ENCODE measurements at places on chromosomes 11 and 22.

- no peak for DNase-seq
Measured at GRCh38 chr11:61881397-61881796, 9.9 kb downstream of the FADS3 start.

GRCh38 chr11:61701242-61701886 is 21.2 kb downstream of the DAGLA start:
- DNase-seq, result peak; percentile 27

- no peak for DNase-seq
Measured at GRCh38 chr11:113971506-113972195, 3.3 kb upstream of the HTR3A start.

- DNase-seq, result no peak
Measured at GRCh38 chr11:103631841-103632240, 404.6 kb upstream of the DDI1 start.

GRCh38 chr11:31620434-31620833 is 110.9 kb downstream of the ELP4 start:
- DNase-seq, result no peak

- no peak for DNase-seq
Measured at GRCh38 chr11:33044285-33044756, 4.9 kb downstream of the TCP11L1 start.

- no peak for DNase-seq
Measured at GRCh38 chr11:34268906-34269430, 88.8 kb downstream of the ABTB2 start.

- no peak for DNase-seq
Measured at GRCh38 chr11:114614127-114614720, 18.6 kb upstream of the NXPE4 start.

GRCh38 chr11:80495116-80495515 is 1054.3 kb upstream of the TENM4 start:
- DNase-seq, result no peak

DNA sequence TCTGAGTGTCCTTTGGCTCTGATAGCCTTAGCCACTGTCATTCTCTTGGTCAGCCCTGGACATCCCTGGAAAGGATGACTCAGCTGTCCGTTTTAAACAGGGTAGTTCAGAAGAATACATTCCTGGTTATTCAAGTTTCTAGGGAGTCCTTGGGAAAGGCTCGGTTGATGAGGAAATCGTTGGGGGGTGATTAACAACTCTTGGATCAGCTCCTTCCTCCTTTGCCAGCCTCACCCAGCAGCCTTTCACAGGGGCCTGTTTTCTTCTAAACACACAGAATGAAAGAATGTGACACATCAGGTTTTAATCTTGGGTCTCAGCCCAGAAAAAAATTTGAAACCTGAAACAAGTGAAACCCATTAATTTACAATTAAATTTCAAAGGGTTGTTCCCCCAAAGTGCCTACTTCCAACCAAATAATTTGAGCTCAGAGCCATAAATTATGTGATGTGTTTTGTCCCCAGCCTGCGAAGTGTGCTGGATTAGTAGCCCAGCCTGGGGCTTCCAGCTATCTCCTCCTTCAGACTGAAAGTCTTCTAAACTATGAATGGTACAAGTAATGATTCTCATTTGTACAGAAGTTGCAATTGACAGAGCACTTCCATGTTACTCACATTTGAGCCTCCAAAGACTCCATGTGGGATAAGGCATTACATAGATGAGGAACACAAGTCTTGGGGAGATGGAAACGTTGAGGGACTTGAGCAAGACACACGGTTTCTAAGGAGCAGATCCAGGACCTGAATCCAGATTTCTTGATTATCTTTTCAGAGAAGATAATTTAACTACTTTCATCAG is 19.3 kb upstream of the MRGPRX2 start:
- DNase-seq, result no peak

- no peak for DNase-seq
Measured at GRCh38 chr11:78783301-78783700, 208.6 kb upstream of the NARS2 start.

DNA sequence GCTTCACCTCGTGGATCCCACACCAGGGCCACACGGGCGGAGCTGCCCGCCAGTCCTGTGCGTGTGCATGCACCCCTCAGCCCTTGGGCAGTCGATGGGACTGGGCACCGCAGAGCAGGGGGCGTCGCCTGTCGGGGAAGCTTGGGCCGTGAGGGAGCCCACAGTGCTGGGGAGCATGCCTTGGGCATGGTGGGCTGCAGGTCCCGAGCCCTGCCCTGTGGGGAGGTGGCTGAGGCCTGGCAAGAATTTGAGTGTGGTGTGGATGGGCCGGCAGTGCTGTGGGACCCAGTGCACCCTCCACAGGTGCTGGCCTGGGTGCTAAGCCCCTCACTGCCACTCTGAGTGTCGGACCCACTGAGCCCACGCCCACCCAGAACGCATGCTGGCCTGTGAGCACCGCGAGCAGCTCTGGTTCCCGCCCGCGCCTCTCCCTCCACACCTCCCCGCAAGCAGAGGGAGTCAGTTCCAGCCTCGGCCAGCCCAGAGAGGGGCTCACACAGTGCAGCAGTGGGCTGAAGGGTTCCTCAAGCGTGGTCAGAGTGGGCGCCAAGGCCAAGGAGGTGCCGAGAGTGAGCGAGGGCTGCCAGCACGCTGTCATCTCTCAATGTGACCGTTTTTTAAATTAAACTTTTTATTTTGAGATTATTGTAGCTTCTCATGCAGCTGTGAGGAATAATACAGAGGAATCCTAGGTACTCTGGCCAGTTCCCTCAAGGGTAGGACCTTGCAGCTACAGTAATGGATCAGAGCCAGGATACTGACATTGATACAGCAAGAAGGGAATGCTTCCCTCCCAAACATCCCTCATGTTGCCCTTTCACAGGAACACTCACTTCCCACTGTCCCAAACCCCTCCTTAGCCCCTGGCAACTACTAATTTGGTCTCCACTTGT is 127.7 kb downstream of the CRYBB2 start:
- no peak for DNase-seq

GRCh38 chr11:74776546-74776945 is 27.9 kb downstream of the RNF169 start:
- DNase-seq, result no peak

GRCh38 chr11:554428-555226 is 5.9 kb downstream of the LMNTD2 start:
- DNase-seq, result peak; percentile 72

DNA sequence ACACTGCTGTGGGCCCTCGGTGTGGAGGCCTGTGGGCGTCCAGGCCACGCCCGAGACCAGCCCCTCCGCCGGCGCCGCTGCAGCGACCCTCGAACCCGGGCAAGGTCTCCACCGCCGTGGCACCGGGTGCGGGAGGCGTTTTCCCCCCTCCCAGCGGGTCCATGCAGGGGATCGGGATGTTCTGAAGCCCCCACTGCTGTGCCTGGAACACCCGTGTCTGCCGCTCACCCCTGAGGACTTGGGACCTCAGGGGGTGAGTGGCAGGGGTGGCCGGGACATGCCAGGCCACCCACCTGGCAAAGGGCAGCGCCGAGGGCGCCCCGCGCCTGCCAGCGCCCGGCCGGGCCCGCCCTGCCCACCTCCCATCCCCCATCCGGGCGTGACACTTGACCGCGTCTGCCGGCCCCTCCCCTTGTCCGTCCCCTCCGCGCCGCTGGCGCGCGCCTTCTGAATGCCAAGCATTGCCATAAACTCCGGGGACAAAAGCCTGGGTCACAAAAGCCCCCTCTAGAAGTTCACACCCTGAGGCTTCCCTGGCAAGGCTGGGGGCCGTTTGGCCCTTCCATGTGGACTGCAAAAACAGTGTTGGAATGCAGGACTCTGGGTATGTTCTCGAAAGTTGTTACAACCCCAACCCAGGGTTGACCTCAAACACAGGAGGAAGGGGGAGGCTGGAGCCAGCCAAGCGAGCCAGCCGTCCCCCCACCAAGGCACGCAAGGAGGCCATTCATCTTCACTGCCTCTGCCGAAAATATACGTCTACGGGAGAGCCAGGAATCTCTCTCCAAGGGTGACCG is 819 bp upstream of the KCNQ1OT1 start:
- DNase-seq, result peak; percentile 29

DNA sequence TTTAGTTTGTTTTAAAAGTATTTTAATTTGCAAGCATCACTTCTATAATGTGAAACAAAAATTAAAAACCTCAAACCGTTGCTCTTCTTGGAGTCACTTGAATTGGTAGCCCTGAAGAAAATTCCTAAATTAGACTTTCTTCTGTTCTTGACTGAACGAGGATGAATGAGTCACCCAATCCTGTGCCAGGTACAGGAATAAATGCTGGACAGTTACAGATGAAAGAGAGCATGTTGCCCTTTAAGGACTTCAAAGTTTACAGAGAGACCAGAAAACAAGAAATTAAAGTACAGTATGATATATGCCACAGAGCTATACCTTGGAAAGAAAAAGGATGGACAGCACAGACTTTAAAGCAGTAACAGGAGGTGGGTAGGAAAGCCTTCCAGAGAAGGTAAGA is 41.3 kb upstream of the CXCR5 start:
- no peak for DNase-seq

- peak; percentile 44 for DNase-seq
Measured at GRCh38 chr11:57793351-57794115, 31.9 kb downstream of the CTNND1 start.

- DNase-seq, result no peak
Measured at GRCh38 chr11:94782446-94782845, 14.3 kb downstream of the AMOTL1 start.

- peak; percentile 90 for DNase-seq
Measured at GRCh38 chr11:65419772-65420481, 2.7 kb upstream of the NEAT1 start.

- no peak for DNase-seq
Measured at GRCh38 chr11:27703481-27703880, 3.2 kb upstream of the BDNF start.

DNA sequence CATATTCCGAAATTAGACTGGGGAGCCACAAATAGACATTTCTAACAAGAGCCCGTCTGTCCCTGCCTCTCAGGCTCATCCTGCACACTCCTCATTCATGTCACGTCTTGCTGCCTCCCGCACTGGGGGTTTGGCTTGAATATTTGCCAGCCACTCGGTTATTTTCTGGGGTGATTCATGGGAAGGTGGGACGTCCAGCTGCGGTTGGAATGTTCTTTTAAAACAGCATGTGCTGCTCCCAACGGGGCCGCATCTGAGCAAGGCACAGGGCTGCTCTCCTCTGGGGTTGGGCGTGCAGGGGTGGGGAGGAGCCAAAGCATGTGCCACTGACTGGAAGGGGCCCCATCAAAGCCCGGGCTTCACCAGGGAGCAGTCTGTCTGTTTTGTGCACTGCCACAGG is 25.9 kb upstream of the SLC5A4 start:
- DNase-seq, result no peak

- DNase-seq, result no peak
Measured at GRCh38 chr11:2472428-2473186, 27.8 kb downstream of the KCNQ1 start.

DNA sequence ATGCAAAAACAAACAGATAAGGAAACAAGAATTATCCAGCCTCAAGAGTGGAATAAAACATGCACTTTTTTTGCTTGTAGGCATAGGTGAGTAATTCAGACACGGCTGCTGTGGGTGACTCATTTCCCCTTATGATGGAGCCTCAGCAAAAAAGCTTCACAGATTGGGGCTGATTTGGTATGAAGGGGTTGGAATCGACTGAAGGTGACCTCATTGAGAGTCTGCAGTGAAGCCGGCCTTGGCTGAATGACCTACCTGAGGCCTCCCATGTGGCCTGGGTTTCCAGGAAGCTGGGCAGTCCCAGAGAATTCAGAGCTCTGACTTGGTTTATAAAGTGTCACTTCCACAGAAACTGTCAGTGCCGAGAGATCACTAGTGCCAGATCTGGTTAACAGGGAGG is 34.2 kb upstream of the VPREB1 start:
- DNase-seq, result no peak

- DNase-seq, result no peak
Measured at GRCh38 chr11:13277768-13278608, at the start of gene BMAL1. Gene BMAL1, plus strand, starts transcription at chr11:13277790. Its CDS starts 76,519 bp downstream, at chr11:13354309.

- no peak for DNase-seq
Measured at GRCh38 chr11:103413266-103413888, 304.2 kb downstream of the DYNC2H1 start.

GRCh38 chr11:35815556-35816315 is 128.1 kb upstream of the LDLRAD3 start:
- DNase-seq, result no peak

- no peak for DNase-seq
Measured at GRCh38 chr11:126202646-126203359, 8.6 kb downstream of the RPUSD4 start.

GRCh38 chr22:31082606-31083376 is 1.7 kb downstream of the SMTN start:
- peak; percentile 81 for DNase-seq

GRCh38 chr11:82989628-82990404 is 81.9 kb downstream of the RAB30 start:
- peak; percentile 8 for DNase-seq

DNA sequence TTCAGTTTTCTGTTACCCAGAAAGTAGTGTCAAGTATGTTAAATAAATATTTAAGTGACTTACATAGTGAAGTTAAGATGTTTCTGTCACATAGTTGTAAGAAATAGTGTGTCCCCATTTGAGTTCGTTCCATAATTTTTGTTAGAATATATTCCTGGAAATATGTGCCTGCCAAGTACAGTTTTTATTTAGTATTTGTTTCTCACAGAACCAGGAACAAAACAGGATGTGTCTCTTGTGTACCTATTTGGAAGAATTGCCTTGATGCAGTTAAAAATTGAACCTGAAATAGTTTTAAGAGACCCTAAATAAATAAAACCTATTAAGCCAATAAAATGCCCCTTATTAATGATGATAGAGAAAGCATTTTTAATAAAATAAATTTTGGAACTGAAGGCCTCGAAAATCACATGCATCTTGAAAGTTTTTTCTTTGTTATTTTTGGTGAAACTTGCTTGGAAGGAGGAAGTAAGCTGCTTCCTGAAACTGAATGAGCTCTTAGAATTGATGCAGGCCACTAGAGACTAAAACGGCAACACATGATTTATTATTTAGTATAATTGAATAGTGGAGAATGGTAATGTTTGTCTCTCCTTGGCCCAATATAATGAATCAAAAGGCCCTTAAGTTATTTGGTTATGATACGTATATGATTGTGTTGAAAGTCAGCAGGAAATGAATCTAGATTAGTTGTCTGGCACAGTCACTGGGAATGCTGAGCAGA is 55.9 kb downstream of the SWAP70 start:
- DNase-seq, result peak; percentile 96

- no peak for DNase-seq
Measured at GRCh38 chr11:104918113-104918824, 20.0 kb upstream of the CASP12 start.

DNA sequence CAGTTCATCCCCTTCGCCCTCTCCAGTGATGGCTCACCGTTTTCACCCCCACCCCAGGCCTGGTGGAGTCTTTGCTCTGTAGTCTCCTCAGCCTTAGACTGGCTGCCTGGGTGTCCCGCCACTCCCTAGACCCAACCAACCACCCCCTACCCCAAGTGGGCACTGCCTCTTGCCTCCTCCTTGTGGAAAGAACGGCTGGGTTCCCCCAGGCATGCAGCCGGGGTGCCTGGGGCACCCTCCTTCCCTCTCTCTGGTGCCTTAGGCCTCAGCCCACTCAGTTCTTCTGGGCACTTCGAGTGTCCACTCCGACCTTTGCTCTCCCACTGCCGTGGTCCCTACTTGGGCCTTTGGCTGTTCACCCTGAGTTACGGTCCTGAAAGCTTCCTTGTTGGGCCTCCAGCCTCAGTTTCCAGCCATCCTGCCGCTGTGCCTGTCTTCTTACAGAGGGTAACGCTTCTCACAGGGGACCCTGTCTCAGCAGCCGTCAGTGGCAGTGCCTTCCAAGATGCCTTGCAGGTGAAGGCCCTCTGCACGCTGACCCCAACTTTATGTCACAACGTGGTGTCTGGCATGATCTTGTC is 3.1 kb downstream of the GRIK4 start:
- no peak for DNase-seq

GRCh38 chr11:14906993-14907392 is 15.0 kb upstream of the CYP2R1 start:
- DNase-seq, result no peak
